LoVo (cell line): ENCODE measurements at places on chromosomes 7 and 10.

DNA sequence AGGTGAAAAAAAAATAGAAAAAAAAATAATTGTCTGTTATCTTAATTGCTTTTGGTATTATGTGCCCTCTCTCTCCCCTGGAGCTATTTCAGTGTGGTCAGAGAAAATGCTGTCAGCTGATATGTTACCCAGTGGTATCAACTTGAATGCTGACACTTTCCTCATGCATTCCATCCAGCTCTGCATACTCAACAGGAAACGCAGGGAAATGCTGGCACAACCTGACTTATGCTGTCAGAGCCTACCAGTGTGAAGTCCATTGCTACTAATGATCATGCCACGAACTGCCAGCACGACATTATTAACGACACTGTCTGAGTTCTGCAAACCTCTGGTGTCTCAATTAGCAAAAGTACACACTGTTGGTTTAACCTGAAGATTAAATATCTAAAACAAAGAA is 182.8 kb downstream of the ZWINT start:
- no peak for DNase-seq

- DNase-seq: no peak
Observed at GRCh38 chr10:119541459-119542356, 811 bp downstream of the RGS10 start.

DNA sequence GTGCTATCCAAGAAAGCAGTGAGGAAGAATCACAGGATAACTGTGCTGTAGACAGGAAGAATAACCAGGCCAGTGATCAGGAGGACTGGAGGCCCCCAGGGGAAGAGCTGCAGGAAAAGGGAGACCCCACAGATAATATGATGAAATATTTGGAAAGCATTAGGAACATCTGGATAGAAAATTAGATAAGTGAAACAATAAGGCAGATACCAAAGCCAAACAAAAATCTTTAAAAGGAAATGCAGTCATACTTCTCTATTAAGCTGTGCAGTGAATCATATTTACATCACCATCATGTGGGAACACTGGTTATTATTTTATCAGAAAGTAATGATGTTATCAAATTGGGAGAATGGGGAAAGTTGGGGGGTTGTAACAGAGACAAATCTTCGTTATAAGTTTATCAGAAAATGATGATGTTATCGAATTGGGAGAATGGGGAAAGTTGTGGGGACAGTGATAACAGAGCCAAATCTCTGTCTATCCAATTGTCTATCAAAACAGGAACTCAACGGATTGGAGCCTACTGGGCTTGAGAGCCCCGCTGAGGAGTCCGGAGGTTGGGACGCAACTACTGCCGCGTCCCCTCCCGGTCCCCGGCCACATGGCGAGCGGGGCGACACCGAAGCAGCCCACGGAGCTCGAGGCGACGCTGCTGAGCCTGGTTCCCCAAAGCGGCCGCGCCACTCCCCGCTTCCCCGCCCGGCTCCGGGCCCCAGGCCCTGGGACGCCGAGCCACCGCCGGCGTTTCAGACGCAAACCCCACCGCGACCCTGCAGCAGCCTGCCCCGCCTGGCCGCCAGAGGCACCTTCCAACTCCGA is 14.0 kb upstream of the RALA start:
- no peak for DNase-seq

GRCh38 chr10:47346581-47347302 is 1.4 kb upstream of the RBP3 start:
- DNase-seq: no peak

GRCh38 chr10:83542774-83543411 is 596.4 kb upstream of the GHITM start:
- DNase-seq: no peak

DNA sequence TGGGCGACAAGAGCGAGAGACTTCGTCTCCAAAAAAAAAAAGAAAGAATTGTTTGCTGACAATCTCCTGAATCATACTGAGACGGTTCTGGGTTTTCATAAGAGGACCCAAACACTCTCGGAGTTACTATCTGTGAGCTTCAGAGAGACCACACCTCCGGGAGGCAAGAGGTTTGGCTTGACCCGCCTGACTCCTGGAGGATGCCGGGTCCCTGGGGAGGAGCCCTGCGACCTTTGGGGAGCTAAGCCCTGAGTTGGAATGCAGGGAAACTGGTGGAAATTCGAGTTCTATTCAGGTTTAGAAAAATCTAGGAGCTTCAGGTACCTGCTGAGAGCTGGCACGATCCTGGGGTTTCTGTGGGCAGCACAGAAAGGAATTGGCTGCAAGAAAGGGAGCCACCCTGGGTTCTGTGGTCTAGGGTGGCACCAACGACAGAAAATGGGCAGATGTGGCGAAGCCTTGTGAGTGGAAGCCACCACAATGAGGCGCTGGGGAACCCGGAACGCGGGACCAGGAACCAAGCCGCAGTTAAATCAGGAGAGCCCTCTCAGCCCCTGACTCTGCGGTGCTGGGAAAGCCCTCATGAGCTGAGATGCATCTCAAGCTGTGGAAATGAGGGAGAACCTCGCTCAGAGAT is 21.9 kb upstream of the GATAD1 start:
- DNase-seq: peak; percentile 56

DNA sequence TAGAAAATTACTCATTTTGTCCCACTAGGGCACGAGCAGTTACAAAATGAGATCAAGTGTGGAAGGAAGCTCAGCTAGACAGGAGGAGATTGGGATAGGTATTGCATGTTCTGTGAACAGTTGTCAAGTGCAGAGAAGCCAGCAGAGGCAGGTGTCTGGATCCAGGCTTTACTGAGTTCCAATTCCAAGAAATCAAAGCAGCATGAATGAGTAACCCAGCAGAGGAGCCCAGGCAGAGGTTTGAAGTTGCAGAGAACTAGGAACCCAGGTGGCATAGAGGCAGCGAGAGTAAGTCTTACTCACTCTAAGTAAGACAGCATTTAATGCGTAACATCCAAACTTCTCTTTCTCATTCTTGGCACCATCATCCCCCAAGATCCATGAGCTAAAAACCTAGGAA is 11.8 kb downstream of the MRC1 start:
- DNase-seq: no peak

DNA sequence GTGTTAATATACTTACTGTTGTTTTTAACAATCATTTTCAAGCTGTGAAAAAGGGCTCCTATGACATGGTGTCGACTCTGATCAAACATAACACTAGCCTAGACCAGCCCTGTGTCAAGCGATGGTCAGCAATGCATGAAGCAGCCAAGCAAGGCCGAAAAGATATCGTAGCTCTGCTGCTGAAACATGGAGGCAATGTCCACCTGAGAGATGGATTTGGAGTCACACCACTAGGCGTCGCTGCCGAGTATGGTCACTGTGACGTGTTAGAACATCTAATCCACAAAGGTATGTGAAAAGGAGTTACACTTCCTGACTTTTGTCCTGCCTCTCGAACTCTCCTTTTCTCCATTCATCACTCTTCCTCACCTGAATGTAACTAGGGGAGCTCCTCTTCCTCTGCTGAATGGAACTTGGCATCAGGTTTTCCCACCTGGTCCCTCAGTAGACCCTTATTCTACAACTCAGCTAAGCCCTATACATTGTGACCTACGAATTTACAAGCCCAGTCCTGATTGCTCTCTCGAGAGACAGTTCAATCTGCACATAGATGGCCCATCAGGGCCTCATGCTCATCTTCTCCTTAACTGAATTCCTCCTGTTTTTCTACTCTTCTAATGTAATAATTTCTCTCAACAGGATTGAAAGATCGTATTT is 23.0 kb downstream of the ASB15 start:
- peak; percentile 54 for DNase-seq

DNA sequence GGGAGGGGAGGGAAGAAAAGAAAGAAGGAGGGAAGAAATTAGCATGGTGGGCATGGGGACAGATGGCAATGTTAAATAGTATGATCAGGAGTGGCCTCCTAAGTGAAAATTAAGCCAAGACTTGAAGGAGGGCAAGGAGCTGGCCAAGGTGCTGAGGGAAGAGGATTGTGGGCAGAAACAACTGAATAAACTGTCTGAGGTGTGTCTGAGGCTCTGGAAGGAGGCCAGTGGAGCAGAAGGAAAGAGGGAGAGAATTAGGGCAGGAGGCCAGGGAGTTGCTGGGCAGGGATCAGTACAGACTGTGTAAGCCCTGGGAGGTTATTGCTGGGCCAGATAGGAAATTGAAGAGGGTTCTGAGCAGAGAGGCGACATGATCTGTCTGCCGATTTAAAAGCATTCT is 40.6 kb upstream of the VKORC1L1 start:
- DNase-seq: no peak

DNA sequence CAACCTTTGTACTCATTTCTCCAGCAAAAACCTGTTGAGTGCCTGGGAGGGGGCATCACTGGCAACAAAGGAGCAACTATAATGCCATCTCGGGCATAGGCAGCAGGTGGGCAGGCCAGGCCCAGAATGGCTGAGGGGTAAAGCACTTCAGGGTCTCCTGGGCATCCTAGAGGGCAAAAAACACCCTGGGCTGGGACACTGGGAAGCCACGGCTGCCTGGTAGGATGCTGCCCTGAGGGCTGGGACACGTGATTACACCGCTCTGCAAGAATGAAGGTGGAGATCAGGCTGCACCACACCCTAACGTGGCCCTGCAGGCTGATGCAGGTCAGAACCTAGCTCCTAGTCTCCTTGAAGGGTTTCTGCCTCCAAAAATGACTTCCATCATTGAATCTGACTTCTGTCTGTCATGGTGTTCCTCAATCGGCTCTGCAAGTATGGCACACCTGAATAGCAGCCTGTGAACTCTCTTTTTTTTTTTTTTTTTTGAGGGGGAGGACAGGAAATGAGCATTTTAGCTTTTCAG is 4.5 kb upstream of the TRAPPC14 start:
- peak; percentile 80 for DNase-seq

GRCh38 chr7:18806177-18806576 is 310.6 kb downstream of the HDAC9 start:
- DNase-seq: no peak

DNA sequence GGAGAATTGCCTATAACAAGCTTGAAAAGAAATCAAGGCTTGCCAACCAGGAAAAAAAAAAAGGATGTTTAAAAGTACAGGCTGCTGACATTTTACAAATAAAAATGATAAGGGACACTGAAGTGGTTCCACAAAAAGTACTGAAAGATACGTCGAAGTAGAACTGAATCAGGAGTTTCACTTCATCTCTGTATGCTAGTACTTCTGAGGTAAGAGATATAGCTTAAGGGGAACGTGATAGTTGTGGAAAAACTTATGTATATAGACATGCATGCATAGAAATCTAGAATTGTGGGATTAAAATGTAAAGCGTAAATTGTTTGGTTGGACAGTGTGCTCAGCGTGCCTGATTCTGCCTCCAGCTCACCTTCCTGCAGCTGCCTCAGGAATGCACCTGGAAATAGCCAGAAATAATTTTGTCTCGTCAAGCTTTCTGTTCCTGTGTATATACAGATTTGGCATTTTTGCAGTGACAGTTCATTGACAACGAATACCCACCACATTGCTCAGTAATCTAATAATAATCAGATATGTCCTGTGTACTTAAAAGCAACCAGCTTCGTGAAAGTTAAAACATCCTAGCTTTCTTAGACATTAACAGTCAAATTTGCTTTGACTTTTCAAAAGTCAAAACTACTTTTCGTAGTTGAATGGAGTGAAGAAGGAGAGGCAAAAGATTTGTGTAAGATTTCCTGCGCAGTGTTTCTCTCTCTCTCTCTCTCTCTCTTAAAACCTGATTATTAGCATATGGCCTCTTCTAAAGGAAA is 1.4 kb downstream of the SOSTDC1 start:
- no peak for DNase-seq

DNA sequence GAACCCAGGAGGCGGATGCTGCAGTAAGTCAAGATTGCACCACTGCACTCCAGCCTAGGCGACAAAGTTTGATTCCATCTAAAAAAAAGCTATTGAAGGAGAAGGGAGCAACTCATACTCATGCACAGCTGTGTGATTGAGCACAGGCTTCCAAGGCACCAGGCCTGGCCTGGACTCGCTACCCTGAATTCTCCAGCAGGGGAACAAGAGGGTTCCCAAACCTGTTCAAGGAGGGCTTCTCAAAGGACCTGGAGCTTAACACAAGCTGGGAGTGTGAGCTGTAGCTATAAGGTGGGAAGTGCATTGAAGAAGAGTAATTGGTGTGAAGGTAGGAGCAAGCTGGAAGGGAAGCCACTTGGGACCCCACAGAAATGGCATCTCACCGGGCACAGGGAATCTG is 15.1 kb upstream of the DDIT4 start:
- DNase-seq: no peak

DNA sequence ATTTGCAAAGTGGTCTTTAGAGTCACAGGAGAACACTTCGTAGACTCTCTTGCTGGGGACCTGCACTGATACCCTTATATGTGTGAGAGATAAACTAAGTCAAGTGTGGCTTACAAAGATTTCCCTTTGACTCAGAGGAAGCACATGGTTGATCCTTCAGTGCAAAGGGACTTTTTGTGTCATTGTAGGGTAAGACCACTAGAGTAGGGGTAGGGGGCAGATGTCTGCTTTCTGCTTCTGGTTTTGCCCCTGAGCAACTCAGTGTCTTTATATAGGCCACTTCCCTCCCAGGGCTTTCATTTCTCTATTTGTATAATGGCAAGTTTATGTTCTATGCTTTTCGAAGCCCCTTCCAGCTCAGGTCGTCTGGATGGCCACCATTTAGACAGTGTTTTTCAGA is 281.7 kb downstream of the SORCS3 start:
- DNase-seq: no peak

DNA sequence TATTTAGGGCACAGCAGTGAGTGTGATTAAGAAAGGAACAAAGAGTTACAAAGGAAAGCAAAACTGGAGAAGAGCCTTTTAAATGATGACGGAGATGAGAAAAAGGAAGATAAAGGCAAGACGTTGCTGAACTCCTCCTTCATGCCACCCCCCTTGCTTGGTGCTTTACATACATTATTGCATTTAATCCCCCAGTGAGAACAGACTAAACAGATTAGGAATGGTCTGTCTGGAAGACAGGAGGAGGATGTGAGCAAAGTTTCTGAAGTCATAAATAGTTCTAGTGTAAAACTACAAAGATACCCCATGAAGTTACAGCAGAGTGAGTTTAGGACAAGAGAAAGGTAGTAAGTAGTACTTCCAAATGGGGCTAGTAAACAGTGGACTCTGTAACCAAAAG is 113.5 kb downstream of the PLCE1 start:
- no peak for DNase-seq

DNA sequence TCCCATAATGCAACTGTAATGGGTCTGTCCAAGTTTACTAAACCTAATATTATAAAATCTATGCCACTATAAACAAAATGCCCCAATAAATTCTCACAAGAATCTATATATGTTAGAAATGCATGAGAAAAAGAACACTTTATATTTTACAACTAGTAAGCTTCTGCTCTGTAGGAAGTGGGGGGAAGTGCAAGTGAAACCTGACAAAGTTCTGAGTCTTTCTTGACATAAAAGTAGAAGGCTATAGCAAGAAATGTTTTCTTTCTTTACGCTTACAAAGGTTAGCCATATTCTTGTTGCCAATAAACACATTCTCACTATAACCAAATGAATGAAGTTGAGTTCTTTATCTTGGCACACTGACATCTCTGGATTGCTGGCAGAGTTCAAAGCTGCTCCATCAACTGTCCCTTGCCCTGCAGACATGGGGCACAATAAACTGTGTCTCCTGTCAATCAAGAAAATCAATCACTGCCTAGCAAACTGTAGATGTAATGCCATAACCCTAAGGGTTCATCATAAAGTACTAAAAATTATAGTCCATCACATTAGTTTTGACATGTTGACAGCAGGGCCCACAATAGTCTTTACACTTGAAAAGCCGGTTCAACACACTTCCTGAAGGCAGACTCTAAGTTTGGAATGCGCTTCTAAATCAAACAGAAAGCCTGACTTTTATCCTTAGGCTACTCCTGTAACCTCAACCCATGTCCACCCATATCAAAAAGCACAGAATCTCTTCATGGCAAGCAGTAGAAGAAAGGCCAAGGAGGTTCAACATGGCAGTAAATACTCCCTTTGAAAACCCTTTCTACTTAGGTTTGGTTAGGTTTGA is 58.6 kb downstream of the TPK1 start:
- no peak for DNase-seq

GRCh38 chr10:121926671-121927317 is 1.0 kb downstream of the ATE1 start:
- no peak for DNase-seq
